ENCODE measurements at places on chromosomes 5 and 9.

DNA sequence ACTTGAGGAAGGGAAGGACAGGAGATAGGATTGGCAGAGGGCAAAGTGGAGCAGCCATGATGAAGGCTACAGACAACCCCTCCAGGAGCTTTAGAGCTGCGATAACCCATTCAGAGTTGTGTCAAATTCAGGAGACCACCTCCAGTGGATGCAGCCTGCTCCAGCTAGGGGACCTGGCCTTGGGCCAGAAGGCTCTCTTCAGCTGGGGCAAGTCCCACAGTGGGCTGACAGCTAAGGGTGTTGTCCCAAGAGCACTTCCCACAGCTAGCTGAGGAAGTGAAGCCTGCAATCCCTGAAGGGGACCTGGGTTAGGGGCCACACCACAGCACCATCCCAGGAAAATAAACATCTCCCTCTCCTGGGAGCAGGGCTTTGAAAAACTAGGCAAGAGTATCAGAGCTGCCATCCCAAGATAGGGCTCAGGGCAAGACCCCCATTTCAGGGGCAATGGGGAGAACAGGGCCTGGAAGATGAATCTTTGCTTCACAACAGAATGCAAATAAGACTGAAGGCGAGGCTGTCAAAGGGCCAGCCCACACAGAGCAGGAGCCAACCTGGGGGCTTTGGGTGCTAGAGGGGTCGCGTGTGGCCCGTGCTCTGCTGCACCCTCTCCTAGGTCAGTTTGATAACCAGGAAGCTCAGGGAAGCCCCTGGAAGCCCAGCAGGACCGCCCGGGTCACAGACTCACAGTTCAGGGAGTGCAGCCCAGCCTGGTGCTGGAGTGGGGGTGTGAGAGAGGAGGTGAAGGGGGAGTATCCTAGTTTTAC is 19.3 kb upstream of the DAPK1 start:
- DNase-seq, result no peak

DNA sequence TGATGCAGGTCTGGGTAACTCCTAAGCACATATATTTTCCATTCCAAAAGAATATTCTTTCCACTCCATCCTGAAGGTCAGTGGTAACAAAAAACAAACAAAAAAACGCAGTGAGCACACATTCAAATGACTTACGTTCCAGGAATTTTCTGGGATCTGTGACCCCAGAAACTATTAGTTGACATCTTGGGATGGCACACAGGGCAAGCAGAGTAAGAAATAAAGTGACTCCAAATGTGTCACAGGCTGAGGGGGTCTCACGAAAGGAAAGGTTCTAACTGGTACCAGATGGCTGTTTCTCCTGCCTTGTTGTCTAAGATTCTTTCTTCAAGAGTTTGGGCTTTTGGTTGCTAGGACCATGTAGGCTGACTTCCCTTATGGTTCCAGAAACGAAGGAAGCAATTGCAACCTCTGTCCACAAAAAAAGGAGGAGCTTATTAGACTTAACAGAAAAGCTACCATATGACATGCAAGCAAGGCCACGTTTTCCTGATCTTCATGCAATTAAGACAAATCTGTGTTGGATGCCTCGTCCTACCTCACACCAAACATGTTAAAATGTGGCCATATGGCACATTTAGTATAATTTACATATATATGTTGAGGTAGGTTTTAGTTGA is 32.7 kb downstream of the PTGS1 start:
- no peak for DNase-seq

DNA sequence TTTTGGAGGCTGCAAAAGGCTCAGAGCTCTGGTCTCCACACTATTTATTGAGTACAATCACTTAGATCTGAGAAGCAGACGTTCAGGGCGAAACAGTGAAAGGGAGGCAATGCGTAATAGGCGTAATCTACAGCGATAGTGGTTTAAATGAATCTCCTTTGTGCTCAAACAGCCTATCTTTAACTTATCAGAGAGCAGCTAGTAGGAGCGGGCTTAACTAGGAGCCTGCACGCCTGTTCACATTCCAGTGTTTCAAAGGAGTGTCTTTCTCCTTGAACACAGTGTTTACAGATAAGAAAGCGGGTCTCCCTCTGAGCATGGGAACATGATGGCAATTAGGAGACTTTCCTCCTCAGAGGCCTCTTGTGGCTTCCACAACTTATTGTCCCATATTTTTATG is 49.4 kb downstream of the AP3B1 start:
- no peak for DNase-seq

- peak; percentile 58 for DNase-seq
These were observed 15.0 kb upstream of the PTBP3 start for GRCh38 chr9:112348257-112349007.

DNA sequence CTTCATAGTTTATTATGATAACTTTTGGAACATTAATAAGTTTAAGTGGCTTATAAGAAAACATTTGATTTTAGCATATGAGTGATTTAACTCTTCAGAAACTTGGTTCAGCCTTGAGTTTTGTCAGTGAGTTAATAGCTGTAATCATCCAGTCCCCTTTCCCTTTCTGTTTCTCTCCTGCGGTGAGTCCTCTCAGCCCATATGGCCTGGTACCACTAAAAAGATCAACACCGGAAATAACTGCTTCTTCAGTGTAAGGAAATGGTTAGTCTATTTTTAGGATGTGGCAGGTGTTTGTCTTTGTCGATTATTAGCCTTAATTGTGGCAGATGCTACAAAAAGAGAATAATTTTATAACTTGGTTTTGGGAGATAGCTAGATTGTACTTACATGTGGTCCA is 120.2 kb upstream of the GRHPR start:
- no peak for DNase-seq

- DNase-seq, result no peak
These were observed 35.5 kb upstream of the GLRX start for GRCh38 chr5:95858023-95858461.

DNA sequence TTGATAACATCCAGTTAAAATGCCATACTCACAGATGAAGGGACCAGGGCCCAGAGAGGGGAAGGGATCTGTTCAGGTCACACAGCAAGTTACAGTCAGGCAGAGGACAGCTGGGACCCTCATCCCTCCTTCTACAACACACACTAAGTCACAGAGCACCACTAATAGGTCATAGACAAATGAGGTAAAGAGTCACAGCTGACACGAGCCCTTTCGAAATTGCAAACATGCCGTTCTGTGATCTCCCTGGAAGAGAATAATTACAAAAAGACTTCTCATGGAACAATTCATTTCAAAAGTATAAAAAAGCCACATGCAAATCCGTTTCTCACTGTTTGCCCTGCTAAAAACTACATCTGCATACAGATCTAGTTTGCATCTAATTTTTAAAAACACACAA is 15.5 kb downstream of the IGFBPL1 start:
- DNase-seq, result no peak

- no peak for DNase-seq
These were observed 148.5 kb downstream of the KIAA0825 start for GRCh38 chr5:94469894-94470329.

GRCh38 chr5:155969537-155969936 is 357.4 kb upstream of the SGCD start:
- DNase-seq, result no peak

GRCh38 chr5:156326718-156327259 is at the start of gene SGCD:
TSS of gene SGCD (plus strand) at chr5:156327164.
- DNase-seq, result no peak

DNA sequence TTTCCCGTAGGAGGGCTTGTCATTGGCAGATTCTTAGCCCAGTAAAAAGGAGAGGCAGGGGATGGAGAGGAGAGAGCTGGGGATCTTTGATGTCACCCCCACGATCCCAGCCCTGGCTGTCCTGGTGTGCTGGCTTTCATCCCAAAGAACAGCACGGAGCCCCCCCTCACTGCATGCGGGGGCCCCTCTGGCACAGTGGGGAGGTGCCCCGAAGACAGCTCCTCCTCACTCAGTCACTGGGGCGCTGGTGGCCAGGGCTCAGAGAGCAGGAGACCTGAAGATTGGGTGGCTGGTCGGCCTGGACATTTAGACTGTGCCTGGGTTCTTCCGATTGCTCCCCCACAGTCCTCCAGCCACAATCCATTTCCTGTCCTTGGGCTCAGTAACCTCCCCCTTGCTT is 207.5 kb downstream of the MELK start:
- DNase-seq, result no peak

DNA sequence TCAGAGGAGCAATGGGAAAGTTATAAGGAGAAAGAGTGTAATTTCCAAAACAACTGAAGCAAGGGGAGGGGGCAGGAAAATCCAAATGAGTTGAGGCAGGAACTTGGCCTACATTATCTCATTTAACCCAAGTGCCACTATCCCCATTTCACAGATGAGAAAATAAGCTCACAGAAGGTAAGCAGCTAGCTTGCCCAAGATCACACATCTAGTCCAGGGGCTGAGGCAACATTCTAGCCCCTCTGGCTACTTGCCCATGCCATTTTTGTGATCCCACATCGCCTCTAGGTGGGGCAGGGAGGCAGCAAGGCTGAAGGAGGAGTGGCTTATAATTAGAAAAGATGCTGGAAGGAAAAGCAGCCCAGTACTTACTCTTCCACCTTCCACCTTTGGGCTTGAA is 2.6 kb upstream of the PSIP1 start:
- DNase-seq, result no peak

- DNase-seq, result no peak
These were observed 842.9 kb upstream of the SEMA6A start for GRCh38 chr5:117417501-117417900.

DNA sequence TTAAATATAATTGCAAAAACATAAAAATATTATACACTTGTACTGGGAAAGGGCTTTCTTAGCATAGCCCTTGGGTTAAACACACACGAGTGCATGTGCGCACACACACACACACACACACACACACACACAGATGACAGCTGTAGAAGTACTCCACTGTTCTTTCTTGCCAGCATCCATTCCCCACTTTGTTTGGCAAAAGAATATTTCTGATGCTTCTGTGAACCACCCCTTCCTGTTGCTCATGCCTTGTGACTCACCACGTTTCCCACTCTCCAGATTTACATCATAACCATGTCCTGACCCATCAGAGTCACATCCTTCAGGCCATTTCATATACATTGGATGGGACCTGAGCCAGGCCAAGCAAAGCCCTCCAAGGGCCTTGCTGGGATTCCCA is 280.1 kb downstream of the DNAH5 start:
- DNase-seq, result no peak

DNA sequence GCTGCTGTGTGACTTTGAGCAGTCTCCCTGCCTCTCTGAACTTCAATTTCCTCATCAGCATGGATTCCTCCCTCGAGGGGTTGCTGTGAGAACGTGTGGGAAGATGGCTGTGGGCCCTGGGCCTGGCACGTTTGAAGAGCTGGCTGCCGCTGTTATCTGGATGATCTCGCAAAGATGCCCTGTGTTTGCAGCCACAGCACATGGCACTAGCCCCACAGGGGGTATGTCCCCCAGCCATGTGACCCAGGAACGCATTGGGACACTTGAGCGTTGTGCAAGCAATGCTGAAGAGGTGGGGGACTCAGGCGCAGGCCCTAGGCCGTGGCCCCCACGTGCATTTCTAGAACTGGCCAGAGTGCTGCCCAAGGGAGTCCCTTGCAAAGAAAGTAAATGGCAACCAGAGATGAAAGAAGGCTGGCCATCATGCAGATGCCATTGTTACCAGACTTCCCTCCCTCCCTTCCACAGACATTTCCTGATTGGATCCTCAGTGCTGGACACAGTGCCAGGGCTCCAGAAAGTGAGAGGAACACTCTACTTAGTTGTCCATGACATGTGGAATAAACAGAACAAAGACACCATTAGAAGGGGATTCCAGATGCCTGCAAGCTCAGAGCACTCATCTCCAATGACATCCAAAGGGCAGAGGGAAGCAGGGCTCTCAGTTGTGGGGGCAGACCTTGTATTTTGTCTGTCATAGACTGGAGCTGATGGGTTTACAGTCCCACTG is 65.1 kb upstream of the NEURL1B start:
- no peak for DNase-seq

DNA sequence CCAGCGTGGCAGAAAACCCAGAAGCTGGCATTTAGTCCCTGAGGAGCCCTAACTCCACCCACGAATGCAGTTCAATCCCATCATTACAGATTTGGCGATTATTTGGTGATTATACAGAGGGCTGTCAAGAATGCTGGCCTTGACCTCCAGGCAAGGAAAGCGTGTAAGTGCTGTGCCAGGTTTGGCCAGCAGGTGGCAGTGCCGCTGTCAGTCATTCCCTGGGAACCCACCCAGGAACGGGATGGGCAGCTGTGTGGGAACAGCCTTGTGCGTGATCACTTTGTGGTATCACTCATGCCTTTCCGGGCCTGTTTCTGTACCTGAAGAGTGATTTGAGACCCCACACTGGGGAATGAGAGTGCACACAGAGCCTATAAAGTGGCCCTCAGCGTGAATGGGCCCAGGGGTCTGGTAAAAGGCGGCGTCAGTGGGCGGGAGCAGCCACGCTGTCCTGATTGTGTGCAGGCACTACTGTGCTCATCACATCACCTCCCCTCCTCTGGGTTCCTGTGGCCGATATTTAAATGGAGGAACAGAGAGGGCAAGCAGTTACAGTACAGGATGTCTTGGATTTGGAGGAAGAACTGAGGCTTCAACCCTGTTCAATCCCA is 215.6 kb downstream of the ROR2 start:
- DNase-seq, result peak; percentile 19

DNA sequence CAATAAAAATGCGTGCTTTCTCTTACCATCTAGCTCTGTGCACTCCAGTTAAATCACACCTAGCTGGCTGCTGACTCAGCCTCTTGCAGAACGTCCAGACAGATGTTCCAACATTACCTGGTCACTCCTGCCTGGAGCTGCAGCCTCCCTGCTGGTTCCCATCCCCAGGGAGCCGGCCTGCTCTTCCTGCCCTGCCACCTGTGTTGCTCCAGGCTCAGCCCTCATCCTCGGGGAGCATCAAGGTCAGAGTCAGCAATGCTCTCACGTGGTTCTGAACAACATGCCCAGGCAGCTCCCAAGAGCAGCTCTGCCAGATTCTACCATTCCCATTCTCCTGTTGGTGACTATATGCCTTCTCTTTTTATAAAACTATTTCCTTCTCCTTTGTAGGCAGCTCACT is 81.3 kb downstream of the GADD45G start:
- DNase-seq, result no peak

DNA sequence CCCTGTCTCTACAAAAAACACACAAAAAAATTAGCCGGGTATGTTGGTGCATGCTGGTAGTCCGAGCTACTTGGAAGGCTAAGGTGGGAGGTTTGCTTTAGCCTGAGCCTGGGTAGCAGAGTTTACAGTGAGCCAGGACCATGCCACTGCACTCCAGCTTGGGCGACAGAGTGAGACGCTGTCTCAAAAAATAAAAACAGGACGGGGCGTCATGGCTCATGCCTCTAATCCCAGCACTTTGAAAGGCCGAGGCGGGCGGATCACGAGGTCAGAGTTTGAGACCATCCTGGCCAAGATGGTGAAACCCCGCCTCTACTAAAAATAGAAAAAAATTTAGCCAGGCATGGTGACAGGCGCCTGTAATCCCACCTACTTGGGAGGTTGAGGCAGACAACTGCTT is 40.3 kb downstream of the UBE2D2 start:
- DNase-seq, result no peak

- DNase-seq, result no peak
These were observed 279.4 kb downstream of the CDH10 start for GRCh38 chr5:24365406-24365805.

DNA sequence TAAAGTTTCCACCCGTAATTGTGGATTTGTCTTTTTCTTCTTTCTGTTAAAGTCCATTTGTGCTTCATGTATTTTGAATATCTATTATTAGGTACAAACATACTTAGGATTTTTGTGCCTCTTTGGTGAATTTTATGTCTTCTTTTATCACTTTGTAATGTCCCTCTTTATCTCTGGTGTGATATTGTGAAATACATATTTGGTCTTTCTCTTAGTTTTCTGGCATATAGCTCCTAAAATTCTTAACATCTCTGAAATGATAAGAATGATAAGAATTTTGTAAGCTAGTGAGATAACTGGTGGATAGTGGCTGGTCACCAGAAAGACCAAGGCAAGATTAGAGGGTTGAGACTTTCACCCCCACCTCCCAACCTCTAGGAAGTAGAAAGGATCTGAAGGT is 111.1 kb downstream of the KCTD16 start:
- DNase-seq, result no peak

Measured in activated CD8-positive, alpha-beta memory T cell treated with anti-CD3 and anti-CD28 coated beads for 4 hours (primary cell).